ENCODE measurements at places on chromosomes 11 and 22. TPM values are rescaled to one million over a fixed set of nuclear protein-coding genes. Genes with fewer than 3 reads are reported as not detected.

Gene SAA4
- not detected for total RNA-seq

GRCh38 chr22:22944268-22944985 is 56.8 kb downstream of the IGLL5 start:
- peak; percentile 56 for DNase-seq
- no peaks in the 10 kb centered on the region for H3K4me1 ChIP-seq
- H3K27me3 ChIP-seq = no peaks in the 10 kb centered on the region
- H3K4me3 ChIP-seq = no peak overlapping the region

Gene C11orf42
- total RNA-seq = not detected

Gene ARFIP2
- total RNA-seq = 34.1 TPM

Gene MAPK11
- 3.7 TPM for total RNA-seq

- no peaks in the 10 kb centered on the region for H3K4me1 ChIP-seq
- H3K4me3 ChIP-seq = no peak overlapping the region
- no peaks in the 10 kb centered on the region for H3K27me3 ChIP-seq
- DNase-seq = no peak
- H3K27ac ChIP-seq = no peak overlapping the region
Observed at GRCh38 chr11:66216911-66217310, 51.5 kb upstream of the RAB1B start.

GRCh38 chr11:66315921-66316811 is 678 bp downstream of the CD248 start:
- peak overlapping the region; percentile 58 for H3K4me3 ChIP-seq
- peak overlapping the region; percentile 90 for H3K27ac ChIP-seq
- no peak for DNase-seq
- no peaks in the 10 kb centered on the region for H3K4me1 ChIP-seq

DNA sequence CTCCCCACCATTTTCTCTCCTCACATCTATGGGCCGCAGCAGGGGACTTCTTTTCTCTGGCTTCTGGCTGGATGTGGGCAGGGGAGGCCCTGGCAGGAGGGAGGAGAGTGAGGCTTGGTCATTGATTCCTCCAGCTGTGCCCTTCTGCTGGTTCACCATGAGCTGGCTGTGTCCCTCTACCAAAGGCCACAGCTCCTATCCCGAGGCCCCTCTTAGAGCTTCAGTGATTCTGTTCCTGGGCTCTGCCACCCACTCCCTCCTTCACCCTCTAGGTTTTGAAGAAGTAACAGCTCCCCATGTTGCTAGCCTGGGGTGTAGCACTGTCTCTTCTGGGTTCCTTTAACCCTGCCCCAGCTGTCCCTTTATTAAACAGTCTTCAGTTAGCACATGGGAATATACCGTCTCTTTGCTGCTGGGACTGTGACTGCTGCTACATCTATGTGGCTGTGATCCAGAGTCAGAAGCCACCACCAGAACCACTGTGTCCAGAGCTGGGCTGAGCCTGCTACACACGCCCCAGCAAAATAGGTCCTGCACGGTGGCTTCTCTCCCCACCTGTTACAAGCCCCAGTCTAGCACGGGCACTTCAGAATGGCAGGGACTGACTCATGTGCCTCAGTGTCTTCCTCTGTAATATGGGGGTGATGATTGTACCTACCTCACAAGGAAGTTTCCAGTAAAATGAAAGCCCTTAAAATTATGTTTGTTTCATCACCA is 578 bp upstream of the PARVG start:
- no peaks in the 10 kb centered on the region for H3K36me3 ChIP-seq
- H3K27ac ChIP-seq = no peak overlapping the region
- no peaks in the 10 kb centered on the region for H3K4me1 ChIP-seq
- no peaks in the 10 kb centered on the region for H3K27me3 ChIP-seq
- no peak for DNase-seq

Gene TST
- total RNA-seq = 55.0 TPM

- DNase-seq = no peak
- no peaks in the 10 kb centered on the region for H3K4me1 ChIP-seq
- no peaks in the 10 kb centered on the region for H3K27me3 ChIP-seq
- no peak overlapping the region for H3K27ac ChIP-seq
- H3K36me3 ChIP-seq = no peaks in the 10 kb centered on the region
Observed at GRCh38 chr11:49221112-49221511, 12.7 kb upstream of the FOLH1 start.

Gene MFRP
- total RNA-seq = not detected

- H3K27me3 ChIP-seq = no peaks in the 10 kb centered on the region
- peak; percentile 79 for DNase-seq
- H3K4me3 ChIP-seq = peak overlapping the region; percentile 51
- no peaks in the 10 kb centered on the region for H3K4me1 ChIP-seq
- H3K27ac ChIP-seq = peak overlapping the region; percentile 70
Observed at GRCh38 chr22:20205964-20206708, 55.3 kb upstream of the CCDC188 start.

DNA sequence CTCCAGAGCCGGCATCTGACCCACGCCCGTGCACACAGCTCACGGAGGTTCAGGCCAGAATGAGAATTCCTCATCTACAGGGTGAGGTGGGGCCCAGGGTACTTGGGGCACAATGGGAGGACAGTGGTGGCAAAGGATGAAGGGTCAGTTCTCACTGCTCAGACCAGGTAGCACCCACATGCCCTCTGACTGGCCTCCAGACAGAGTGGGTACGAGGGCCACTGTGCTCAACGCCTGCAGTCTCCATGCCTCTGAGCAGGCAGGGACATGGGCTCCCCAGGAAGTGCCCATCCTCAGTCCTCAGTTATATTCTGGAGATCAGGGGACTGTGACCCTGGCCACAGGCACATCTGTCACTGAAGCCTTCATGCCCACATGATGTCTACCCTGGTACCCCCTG is 13.0 kb upstream of the CDC42BPG start:
- H3K27me3 ChIP-seq = no peaks in the 10 kb centered on the region
- DNase-seq = no peak
- H3K27ac ChIP-seq = peak overlapping the region; percentile 87
- no peak overlapping the region for H3K4me3 ChIP-seq
- peaks cover 37% of the 10 kb centered on the region for H3K36me3 ChIP-seq

Gene KCNJ4
- 7.0 TPM for total RNA-seq

- H3K4me1 ChIP-seq = peaks cover 48% of the 10 kb centered on the region
- H3K4me3 ChIP-seq = peak overlapping the region; percentile 52
- H3K27me3 ChIP-seq = no peaks in the 10 kb centered on the region
- peak overlapping the region; percentile 77 for H3K27ac ChIP-seq
- H3K36me3 ChIP-seq = no peaks in the 10 kb centered on the region
Observed at GRCh38 chr11:16924826-16925560, 89.2 kb downstream of the PLEKHA7 start.

GRCh38 chr11:25566298-25567200 is 765.4 kb upstream of the ANO3 start:
- no peaks in the 10 kb centered on the region for H3K36me3 ChIP-seq
- H3K4me3 ChIP-seq = no peak overlapping the region
- H3K27me3 ChIP-seq = no peaks in the 10 kb centered on the region

GRCh38 chr11:95877291-95877690 is 46.6 kb downstream of the MTMR2 start:
- H3K36me3 ChIP-seq = no peaks in the 10 kb centered on the region
- no peaks in the 10 kb centered on the region for H3K4me1 ChIP-seq
- no peaks in the 10 kb centered on the region for H3K27me3 ChIP-seq
- DNase-seq = no peak

Gene LRRC4C
- total RNA-seq = 2.8 TPM

GRCh38 chr11:96143041-96143521 is 199.9 kb downstream of the MAML2 start:
- H3K27me3 ChIP-seq = no peaks in the 10 kb centered on the region
- no peaks in the 10 kb centered on the region for H3K36me3 ChIP-seq
- no peak overlapping the region for H3K27ac ChIP-seq

Gene RIC3
- total RNA-seq = 8.5 TPM
